ENCODE measurements at places on chromosomes 6 and 20. TPM values are rescaled to one million over a fixed set of nuclear protein-coding genes. Genes with fewer than 3 reads are reported as not detected.

DNA sequence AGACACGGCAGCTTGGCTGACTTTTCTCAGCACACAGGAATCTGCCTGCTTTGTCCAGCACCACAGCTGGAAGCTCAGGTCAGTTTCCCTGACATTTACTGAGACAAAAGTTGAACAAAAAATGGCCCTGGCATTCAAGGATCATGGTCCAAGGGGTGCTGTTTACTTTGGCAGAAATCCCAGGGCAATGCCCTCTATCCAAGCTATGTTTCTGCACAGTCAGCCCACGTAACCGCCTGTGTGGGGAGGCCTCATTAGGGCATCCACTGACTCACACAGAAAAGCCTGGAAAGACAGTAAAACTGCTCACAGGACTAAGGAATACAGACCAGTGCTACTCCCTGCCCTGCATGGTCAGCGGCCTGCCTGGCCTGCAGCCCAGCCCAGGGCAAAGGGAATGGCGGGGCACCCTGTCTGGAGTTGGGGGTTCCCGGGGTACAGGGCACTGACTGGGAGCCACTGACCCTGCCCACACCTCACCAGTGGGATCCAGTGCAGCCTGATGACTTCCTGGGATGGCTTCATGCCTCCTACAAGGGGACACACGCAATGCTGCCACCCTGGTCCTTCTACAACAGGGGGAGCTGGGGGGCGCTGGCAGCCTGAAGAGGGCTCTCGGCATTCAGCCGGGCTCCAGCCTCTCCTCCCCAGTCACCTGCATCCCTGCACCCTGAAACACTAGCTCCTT is 77.1 kb downstream of the NINL start:
- peak; percentile 46 for DNase-seq

Gene BTNL2
- not detected for total RNA-seq

Gene RBPJL
- total RNA-seq = not detected

DNA sequence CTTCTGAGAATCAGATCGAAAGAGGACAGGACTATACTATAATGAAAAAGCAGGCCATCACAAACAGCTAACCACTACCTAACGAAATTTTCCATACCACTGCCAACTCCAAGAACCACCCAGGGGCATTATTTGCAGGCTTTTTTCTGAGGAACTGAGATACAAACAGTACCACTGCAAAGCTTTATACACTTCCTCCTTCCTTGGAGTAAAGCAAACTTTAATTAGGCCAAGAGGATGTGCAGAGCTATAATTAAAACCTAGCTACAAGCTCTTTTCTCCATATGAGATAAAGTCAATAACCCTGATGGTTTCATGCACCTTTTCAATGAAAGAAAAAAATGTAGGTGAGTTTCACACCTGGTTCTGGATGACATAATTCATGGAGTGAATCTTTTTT is 68.5 kb downstream of the ELOVL5 start:
- DNase-seq = no peak

Gene PLCB4
- total RNA-seq = 20.5 TPM

DNA sequence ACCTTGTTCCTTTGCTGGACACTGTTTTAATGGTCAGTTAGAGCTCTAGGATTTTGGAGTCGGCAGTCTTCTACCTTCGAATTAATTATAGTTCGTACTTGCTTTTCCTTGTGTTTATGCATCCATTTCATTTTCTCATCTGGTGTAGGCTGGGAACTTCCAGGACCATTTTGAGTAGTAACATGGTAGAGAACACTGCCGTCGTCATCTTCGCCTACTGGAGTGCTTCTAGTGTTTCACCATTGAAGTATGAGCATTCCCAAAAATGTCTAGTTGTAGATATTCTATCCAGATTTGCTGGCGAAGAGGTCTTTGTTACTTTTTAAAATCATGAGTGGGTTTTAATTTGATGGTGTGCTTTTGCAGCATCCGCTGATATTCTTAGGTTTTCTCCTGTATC is 36.9 kb downstream of the CDYL start:
- DNase-seq = no peak

DNA sequence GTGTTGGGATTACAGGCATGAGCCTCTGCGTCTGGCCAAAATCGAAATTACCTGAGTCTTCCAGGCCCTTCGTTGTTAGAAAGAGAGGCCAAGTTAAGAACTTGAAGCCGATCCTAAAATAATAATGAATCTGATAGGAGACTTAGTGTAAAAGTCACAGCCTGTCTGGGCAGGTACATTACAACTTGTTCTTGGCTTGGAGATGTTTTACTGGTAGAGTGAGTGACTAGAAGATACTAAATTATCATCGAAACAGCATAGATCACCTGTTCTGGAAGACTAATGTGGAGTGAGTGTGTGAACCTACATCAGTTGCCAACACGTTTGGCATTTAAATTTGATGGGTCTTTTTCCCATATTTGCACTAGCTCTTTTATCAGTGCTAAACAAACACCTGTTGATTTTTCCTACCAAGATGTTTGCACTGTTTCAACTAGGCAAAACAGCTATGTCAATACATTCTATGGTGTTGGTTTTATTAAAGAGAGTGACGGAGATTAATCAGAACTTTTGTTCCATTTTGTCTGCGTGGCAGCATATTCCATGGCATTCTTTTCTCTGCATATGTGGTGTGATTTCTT is 4.6 kb upstream of the TMEM217 start:
- no peak for DNase-seq

- no peak for DNase-seq
Measured at GRCh38 chr6:27433714-27434113, 39.2 kb downstream of the ZNF184 start.

Gene TREML2
- 0.22 TPM for total RNA-seq

Gene FILIP1
- 183 TPM for total RNA-seq

Gene IL20RA
- 0.32 TPM for total RNA-seq

GRCh38 chr6:5468586-5468985 is 207.3 kb downstream of the FARS2 start:
- DNase-seq = no peak

Gene CASS4
- total RNA-seq = 0.30 TPM

DNA sequence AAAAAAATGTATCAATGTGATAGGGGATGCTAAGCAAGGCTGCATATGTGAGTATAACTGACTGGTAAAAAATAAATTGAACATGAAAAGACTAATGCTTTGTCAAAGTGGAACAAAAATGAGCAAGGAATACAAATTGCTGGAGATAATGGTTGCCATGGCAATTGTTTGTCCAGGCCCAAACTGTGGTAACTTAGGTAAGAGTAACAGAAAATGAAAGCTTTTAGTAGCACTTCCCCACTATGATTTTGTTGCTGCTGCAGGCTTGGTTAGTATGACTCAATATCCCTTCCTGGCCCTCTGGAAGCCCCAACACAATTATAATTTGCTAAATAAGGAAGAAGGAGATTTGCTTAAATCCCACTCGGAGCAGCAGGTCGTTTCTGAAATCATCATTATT is 577.1 kb downstream of the DOK5 start:
- no peak for DNase-seq

DNA sequence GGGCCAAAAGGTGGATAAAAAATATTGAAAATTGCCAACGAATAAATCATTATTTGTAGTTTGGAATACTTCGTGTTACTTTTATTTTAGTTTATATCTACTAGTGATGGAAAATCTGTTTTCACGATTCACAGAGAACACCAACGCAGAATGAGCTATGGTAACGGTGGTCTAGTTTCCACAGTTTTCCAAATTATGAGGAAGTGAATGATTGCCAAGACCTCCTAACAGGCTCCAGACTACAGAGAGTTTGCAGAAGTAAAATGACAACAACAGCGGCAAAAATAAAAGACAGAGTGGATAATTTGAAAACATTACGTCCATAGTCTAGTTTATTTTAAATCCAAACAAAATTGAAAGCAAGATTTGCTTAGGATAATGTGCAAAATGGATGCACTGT is 57.0 kb upstream of the AIG1 start:
- DNase-seq = no peak

- DNase-seq = peak; percentile 20
Measured at GRCh38 chr20:23626040-23626620, 11.6 kb downstream of the CST3 start.

Gene NHLRC1
- 1.6 TPM for total RNA-seq
